Endodermal cell (in vitro differentiated cells): ENCODE measurements at places on chromosomes 3 and 15.

DNA sequence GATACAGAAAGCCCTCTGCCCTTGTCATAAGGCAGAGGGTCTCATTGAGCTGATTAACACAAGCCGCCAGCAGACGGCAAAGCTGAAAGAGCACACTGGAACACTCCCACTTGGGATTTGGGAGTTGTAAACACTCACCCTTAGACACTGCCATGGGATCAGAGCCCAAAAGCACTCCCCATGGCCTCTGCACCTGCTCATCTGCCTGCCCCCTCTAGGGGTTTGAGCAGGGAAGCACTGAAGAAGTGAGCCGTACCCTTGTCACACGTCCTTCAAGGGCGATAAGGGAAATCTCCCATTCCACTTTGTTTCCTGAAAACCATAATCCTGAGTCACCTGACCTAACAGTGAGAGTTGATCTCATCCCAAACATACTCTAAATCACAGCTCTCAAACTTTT lies 14.7 kb downstream of the FSIP1 start:
- H3K4me1 ChIP-seq = no peaks in the 10 kb centered on the region
- H3K27ac ChIP-seq = no peak overlapping the region
- H3K27me3 ChIP-seq = no peaks in the 10 kb centered on the region
- H3K36me3 ChIP-seq = no peaks in the 10 kb centered on the region
- H3K4me3 ChIP-seq = no peak overlapping the region

DNA sequence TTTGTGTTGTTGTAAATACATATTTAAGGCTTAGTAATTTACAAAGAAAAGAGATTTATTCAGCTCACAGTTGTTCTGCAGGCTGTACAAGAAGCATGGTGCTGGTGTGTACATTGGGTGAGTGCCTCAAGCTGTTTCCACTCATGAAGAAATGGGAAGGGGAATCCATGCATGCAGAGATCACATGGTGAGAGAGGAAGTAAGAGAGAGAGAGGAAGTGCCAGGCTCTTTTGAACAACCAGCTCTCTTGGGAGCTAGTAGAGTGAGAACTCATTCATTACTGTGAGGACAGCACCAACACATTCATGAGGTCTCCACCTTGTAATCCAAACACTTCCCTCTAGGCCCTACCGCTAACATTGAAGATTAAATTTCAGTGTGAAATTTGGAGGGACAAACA lies 909.2 kb downstream of the NSUN3 start:
- H3K27ac ChIP-seq = no peak overlapping the region
- DNase-seq = no peak
- no peaks in the 10 kb centered on the region for H3K4me1 ChIP-seq

GRCh38 chr3:114445233-114445632 lies 151.4 kb downstream of the TIGIT start:
- DNase-seq = no peak
- H3K4me1 ChIP-seq = no peaks in the 10 kb centered on the region
- H3K27me3 ChIP-seq = no peaks in the 10 kb centered on the region

DNA sequence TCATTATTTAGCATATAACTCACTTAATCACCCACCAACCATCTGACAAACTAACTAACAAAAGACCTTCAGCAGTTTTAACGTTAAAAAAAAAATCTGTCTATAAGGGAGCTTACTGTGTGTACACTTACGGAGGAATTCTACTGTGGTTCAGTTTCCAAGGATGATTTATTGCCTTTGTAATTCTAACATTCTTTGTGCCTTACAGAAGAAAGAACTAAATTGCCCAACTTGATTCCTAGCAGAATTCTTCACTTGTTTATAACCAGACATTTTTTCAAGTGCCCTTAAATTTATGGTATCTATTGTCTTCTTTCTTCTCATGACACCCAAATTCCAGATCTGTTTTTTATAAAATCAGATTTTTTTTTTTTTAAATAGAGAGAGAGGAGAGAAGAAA lies 119.7 kb upstream of the IGSF10 start:
- no peaks in the 10 kb centered on the region for H3K4me1 ChIP-seq
- no peak overlapping the region for H3K4me3 ChIP-seq
- no peak overlapping the region for H3K27ac ChIP-seq
- no peak for DNase-seq
- no peaks in the 10 kb centered on the region for H3K36me3 ChIP-seq

- H3K27ac ChIP-seq = no peak overlapping the region
- H3K4me3 ChIP-seq = no peak overlapping the region
- H3K36me3 ChIP-seq = no peaks in the 10 kb centered on the region
- no peaks in the 10 kb centered on the region for H3K27me3 ChIP-seq
- H3K4me1 ChIP-seq = peaks cover 5% of the 10 kb centered on the region
These were observed 11.5 kb downstream of the CCDC80 start for GRCh38 chr3:112629425-112629824.

DNA sequence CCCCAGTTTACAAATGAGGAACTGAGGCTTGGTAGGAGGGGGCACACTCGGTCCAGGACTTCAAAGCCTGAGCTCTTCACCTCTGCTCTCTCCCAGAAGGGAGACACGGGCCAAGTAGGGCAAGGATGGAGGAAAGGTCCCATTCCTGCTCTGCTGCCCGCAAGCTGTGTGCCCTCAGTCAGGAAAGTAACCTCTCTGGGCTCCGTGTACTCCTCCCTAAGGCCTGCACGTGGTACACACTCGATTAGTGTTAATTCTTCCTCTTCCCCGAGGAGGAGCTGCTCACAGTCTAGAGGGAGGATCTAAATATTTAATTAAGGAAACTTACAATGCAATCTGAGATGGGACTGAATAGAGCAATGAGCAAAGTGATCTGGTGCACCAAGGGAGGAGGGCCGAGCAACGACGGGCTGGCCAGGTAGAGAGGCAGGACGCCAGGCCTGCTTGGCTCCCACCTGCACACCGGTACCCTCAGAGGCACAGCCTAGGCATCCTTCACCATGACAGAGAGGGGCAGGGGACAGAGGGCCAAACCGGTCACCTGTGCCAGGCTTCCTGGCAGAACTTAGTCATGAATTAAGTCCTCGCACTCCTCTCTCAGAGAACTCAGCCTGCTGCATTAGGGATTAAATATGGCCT lies 47.2 kb upstream of the IQSEC1 start:
- no peaks in the 10 kb centered on the region for H3K27me3 ChIP-seq

GRCh38 chr3:197468866-197469382 lies 86.8 kb downstream of the BDH1 start:
- no peaks in the 10 kb centered on the region for H3K27me3 ChIP-seq
- no peak overlapping the region for H3K27ac ChIP-seq

- no peaks in the 10 kb centered on the region for H3K36me3 ChIP-seq
- peaks cover 29% of the 10 kb centered on the region for H3K27me3 ChIP-seq
- H3K27ac ChIP-seq = no peak overlapping the region
- no peak for DNase-seq
These were observed 66.5 kb downstream of the IGSF11 start for GRCh38 chr3:118968111-118968510.

DNA sequence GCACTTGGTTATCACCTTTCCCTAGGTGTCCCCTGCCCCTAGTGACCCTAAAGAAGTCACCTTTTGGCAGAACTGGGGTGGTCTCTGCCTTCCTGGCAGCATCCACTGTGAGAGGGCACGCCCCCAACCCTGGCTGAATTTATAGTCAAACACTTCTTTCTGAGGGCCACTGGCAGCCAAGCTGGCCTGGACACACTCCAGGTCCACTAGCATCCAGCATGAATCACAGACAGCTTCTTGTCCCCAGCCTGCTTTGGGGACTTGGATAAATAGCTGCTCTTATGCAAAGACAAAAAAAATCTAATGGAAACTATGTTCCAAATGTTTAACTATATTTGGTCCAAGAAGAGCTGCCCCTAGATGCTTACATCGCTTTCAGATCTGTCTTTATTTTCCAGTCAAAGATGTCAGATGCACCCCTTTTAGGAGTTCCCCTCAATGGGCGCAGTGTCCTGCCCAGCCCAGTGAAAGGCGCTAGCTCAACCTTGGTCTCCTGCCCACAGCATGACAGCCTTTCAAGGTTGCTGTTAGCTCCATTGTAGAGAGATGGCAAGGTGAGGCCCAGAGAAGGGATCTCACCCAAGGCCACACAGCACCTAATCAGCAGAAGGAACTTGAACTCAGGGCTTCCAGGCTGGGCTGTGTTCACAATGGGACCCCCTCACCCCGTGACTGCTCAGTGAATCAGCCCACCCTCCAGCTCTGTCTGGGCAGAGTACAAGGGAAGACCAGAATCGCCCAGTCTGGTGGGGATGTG lies 7.0 kb downstream of the RASL12 start:
- H3K27me3 ChIP-seq = no peaks in the 10 kb centered on the region
- H3K4me3 ChIP-seq = no peak overlapping the region
- peaks cover 89% of the 10 kb centered on the region for H3K36me3 ChIP-seq
- DNase-seq = no peak
